ENCODE measurements at places on chromosomes 4 and X.
A peak's percentile ranks its signal among the peaks of the same experiment; 100 is the strongest.

- DNase-seq: no peak
These were observed 202.7 kb upstream of the KLF3 start for GRCh38 chr4:38461342-38461741.

DNA sequence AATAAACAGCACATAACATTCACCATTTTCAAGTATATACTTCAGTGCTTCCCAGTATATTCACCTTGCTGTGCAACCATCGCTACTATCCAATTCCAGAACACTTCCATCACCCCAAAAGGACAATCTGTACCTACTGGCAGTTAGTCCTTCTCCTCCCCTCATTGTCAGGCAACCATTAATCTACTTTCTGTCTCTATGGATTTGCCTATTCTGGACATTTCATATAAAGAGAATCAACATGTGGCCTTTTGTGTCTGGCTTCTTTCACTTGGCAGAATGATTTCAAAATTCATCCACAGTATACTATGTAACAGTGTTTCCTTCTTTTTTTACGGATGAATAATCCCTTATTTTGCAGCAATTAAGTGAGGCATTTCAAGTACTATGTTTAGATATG lies 189.4 kb downstream of the FBXW7 start:
- DNase-seq: no peak

GRCh38 chr4:188619456-188620149 lies 480.4 kb downstream of the TRIML1 start:
- no peak for DNase-seq

GRCh38 chrX:46573892-46574773 lies 568 bp downstream of the CHST7 start:
- DNase-seq: peak; percentile 59

DNA sequence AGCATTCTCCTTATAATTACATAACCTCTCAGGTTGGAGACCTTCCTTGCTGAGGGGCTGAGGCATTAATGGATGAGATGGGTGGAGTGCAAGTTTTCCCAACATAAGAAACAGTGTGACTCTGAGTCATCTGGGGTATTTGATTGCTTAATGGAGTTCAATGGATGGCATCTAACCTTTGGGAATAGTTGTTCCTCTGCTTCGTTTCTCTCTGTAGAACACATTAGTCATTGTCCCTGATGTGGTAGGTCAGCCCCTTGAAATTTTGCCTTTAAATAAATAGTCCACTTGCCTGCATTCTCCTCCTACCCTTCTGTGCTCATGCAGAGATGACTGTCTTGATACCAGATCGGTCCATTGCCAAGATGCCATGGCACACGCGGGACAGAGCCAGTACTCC lies 38.6 kb downstream of the SLITRK2 start:
- no peak for DNase-seq

GRCh38 chr4:110196871-110197528 lies 1.4 kb downstream of the ELOVL6 start:
- DNase-seq: peak; percentile 64

DNA sequence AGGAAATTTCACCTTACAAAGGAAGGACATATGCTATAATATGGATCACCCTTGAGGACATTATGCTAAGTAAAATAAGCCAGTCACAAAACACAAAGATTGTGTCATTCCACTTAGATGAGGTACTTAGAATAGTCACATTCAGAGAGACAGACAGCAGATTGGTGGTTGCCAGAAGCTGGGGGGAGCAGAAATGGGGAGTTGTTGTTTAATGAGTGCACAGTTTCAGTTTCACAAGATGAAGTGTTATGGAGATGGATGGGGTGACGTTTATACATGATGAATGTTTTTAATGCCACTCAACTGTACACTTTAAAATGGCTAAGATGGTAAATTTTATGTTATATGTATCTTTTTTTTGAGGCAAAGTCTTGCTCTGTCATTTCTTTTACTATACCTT lies 14.8 kb upstream of the SPON2 start:
- no peak for DNase-seq

DNA sequence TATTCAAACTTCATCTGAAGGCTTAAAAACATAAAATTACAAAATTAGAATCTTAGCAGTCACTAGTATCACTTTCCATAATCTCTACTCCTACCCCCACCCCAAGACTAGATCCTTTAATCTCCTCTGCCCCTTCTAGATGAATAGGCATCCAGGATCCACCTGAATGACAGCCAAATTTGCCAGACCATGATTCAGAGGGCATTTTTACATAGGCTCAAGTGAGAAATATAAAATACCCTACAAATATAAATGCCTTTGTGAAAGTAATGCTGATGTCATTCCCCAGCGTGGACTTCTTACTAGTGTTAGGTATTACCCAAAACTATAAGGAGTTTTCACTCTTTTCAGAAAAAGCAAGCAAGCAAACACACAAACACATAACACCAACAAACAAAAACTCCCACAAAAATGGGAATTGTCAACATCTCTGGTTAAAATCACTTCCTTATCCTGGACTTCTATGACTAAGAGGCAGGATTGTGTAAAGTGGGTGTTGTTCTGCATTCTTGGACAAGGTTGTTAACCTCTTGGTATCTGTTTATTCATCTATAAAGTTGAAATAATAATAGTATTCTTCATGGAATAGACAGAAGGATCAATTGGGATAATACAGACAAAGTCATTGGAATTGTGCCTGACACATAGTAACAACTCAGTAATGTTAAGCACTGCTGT lies 51.3 kb upstream of the TMPRSS11F start:
- no peak for DNase-seq

GRCh38 chr4:159682996-159683395 lies 580.1 kb downstream of the RAPGEF2 start:
- DNase-seq: no peak

DNA sequence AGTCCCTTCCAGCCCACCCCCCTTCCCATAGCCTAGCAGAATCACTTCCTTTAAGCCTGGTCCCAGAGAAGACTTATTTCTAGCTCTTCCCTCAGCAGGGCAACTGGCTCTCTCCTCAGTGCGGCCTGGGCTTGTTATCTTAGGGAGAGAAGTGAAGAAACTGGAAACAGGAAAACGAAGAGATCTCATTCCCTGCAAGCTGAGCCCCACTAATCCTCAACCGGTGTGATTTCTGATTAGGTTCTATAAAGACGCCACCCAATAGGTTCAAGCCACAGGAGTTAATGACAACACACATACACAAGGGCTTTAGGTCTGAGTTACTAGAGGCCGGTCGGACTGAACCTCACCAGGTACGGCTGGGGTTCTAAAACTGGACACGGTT lies 3.2 kb downstream of the GSX2 start:
- no peak for DNase-seq

DNA sequence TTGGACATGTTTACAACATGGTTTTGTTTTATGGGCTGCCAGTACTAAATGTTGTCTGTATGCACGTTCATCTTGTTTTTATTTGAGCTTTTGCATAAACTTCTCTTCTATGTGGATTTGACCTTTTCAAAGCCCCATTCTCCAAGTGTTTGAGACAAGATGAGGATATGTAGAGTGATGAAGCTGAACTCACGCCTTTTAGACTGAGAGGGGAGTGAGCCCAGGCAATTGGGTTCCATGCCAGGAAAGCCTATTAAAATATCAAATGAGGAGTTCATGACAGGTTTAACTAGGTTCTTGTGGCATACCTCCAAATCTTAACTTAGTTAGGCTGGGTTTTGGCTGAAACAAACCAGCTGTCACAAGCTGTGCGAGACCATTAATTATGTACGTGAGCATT lies 170.4 kb upstream of the LDB2 start:
- no peak for DNase-seq

DNA sequence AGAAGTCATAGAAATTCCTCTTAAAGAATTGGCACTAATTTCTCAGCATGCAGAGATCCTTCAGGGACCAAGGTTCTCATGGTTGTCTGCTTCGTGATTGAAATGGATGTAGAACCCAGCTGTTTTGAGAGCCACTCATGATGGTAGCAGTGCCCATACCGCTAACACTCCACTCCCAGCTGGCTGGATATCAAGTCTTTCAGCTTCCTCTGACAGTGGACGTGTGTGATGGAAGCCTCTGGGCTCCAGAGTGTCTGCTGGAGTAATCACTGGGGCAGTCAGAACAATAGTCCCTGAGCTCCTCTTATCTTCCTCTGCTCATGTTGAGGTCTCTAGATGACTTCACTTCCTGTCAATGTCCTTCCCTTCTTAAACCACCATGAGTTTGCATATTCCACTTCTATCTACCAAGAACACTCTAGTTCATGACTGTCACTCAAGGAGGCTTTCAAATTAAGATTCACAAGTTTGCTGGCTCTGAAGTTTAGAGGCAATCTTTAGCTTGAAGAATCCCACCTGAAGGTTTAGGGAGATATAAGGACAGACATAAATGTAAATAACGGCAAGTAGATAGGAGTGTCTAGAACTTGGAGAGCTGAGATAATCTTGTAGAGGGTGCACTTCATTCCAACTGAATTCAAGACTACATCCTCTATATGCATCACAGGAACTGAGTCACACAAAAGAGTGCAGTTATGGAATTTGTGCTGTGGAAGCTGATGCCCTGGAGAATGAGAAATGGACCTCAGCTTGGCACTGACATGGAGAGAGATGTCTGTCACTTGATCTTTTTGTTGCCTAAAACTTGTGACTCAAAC lies 64.5 kb upstream of the WDR1 start:
- DNase-seq: peak; percentile 45

- no peak for DNase-seq
These were observed 3.7 kb downstream of the BLOC1S4 start for GRCh38 chr4:6719611-6720179.

GRCh38 chr4:478373-478772 lies 20.6 kb downstream of the ZNF721 start:
- no peak for DNase-seq

GRCh38 chr4:36328130-36328529 lies 46.7 kb downstream of the DTHD1 start:
- no peak for DNase-seq

DNA sequence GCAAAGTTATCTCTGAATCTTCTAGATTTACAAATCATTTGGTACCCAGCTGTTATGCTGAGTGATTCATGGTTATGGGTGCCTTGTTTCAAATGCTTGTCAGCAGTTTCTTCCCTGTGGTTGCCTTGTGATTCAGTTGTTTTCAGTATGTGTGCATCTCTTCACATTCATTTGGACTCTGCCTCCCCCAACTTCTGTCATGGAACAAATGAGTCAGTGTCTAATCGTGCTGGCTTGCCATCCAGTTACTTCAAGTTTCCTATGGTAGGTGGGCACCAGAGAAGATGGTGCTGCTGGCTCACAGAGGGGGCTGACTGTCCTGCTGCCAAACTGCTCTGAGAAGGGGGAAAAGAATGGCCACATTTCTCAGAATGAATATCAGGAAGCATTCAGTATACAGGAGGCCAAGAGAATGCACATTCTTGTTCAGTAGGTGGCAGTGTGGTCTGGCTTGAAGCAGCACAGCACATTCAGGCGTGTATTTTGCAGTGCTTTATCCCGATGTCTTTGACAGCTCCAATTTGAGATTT lies 260.9 kb downstream of the GLUD2 start:
- peak; percentile 22 for DNase-seq

DNA sequence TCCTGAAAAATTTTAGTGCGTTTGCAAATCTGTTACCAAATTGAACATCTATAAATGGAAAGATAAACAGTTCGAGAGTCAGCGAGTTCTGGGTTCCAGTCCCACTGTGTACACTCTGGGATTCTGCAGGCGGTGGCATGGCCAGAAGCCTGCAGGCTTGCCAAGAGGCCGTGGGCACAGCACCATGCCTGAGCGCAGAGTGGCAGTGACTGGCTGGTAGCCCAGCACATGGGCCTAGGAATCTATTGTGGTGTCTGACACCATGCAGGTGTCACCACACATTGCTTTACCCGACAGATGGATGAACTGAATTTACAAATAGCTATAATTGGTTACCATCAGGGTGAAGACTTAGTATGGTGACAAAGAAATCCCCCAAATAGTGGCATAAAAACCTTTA lies 71.7 kb upstream of the TLR3 start:
- no peak for DNase-seq
